Activated CD4-positive, CD25-positive, alpha-beta regulatory T cell treated with anti-CD3 and anti-CD28 coated beads, Interleukin-2, amount 50 U/mL, for 72 hours (primary cell): ENCODE measurements at places on chromosomes 12 and 14.

GRCh38 chr12:113081873-113082272 is 25.3 kb downstream of the DTX1 start:
- no peak for DNase-seq

- no peak for DNase-seq
Observed at GRCh38 chr14:32134448-32135097, 57.5 kb downstream of the ARHGAP5 start.

GRCh38 chr12:65004270-65004669 is 116.8 kb downstream of the WIF1 start:
- no peak for DNase-seq

- no peak for DNase-seq
Observed at GRCh38 chr14:23380197-23380914, 3.5 kb downstream of the CMTM5 start.

DNA sequence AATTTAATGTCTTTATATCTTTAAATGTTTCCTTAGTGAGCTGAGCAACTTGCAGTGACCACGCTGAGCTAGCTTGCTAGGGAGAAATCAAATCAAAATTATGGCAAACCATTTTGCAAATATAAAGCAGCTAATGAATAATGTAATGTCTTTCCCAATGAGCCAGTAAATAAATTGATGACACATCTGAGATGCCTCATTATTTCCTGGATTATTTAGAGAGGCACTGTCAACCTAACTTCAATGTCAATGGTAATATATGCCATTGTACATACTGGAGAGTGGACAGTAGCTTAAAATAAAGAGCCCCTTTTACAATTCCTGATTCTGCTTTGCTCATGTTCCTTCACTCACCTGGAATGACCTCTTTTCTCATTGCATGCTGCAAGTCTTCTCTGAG is 182.6 kb downstream of the PHLDA1 start:
- DNase-seq = no peak

DNA sequence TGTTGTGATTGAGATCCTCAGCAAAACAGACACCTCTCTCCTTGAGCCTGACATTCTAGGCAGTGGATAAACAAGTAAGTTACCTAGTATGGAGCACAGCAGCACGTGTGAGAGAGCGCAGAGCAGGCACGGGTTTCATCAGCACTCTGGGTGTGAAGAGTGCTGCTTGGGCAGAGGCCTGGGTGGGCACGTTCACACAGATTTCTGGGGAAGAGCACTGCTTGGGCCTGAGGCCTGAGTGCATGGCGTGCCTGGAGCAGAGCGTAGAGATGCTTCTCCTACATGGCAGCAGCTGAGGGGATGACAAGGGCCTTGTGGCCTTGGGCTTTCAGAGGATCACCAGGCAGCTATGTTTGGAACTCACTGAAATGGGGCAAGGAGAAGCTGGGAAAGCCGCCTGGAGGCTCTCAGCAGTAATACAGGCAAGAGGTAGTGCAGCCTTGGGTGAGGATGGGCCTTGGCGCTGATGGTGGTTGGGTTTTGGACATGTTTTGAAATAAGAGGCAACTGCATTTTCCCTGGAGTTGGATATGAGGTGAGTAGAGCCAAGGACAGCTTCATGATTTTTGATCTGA is 17.6 kb downstream of the CKB start:
- DNase-seq = no peak

DNA sequence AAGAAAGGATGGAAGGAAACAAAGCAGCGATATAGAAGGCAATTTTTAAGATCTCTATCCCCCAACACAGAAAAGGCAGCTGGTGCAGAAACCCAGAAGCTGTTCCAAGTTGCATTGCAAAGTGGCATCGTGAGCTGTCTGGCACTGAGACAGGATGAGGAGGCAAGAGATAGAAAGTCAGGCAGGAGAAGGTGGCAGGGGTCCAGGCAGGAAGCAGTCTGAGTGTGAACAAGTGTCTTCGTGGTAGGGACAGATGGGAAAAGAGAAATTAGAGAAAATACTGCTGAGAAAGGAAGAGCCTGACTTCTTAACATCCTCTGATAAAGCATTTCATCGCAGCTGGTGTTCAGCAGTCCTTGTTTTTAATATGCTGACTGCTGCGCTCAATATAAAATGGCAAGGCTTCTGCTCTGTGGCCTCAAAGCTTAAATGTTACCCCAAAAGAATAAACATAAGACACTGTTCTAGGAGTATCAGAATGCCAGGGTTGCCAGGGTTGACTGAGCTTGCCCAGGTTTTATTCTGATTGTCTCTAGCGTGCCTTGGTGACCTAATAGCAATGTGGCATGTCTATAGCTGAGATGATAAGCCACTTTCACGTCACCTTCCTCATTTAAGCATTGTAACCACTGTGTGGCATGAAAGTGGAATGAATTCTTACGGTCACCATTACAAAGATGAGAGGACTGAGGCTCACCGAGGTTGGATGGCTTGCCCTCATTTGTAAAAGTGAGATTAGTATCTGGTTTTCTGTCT is 397.6 kb downstream of the NUAK1 start:
- no peak for DNase-seq

GRCh38 chr14:78782551-78782950 is 612.4 kb downstream of the NRXN3 start:
- DNase-seq = no peak

DNA sequence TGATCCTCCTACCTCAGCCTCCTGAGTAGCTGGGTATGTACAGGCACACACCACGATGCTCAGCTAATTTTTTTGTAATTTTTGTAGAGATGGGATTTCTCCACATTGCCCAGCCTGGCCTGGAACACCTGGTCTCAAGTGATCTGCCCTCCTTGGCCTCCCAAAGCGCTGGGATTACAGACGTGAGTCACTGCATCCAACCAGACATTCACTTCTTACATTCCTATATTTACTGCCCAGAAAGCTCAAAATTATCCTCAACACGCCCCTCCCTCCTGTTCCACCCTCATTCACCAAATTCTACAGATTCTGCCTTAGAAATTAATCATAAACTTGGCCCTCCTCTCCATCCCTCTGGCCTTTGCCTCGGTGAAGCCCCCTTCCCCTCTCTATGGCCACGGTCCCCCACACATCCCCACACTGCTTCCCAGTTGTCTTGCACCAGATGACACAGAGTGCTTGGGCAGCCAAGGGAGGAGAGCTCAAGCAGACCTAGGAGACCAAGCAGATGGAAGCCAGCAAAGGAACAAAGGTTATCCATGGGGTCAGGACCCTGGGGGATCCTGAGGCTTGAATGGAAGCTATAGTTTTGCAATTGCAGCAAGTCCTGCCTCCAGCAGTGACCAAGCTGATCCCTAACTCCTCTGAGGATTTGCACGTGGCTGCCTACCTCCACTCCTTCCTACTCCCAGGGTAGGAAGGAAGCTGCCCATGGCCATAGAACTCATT is 213.2 kb upstream of the FOXN3 start:
- no peak for DNase-seq

DNA sequence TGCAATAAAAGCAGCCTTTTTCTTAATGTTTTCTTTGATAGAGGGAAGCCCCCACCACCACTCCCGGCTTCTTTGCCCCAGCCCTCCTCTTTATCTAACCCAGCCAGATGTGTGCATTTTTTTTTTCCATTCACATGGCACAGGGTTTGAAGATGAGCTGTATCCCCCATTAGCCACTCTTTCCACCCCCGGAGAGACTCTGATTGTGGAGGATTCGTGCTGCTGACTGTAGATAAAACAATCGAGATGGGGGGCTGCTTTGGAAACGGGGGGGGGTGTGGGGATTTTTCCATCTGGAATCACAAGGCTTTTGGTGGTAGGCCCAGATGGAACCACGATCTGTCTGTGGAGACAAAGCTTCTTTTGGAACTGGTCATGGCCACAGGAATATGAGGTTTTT is 46.2 kb upstream of the VASH1 start:
- no peak for DNase-seq

DNA sequence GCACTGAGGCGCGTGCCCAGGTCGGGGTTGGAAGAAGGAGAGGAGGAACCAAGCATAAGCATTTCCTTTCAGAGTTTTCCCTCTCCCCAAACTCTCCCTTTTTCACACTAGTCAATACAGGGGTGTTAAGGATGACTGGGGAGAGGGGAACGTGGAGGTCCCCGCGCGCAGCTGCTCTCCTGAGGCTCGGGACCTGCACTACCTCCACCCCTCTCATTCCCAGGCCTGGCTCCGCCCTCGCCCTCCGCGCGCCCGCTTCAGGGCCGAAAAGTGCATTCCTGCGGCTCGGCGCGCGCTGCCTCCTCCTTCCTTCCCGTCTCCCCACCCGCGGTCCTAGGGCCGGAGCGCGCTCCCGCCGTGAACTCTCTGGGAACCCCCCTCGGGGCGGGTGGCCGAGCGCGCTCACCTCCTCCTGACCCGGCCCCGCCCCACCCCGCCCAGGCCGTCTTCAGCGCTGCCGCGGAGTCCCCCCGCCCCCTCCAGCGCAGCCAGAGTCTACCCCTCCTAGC is 11.3 kb downstream of the RARG start:
- peak; percentile 66 for DNase-seq

DNA sequence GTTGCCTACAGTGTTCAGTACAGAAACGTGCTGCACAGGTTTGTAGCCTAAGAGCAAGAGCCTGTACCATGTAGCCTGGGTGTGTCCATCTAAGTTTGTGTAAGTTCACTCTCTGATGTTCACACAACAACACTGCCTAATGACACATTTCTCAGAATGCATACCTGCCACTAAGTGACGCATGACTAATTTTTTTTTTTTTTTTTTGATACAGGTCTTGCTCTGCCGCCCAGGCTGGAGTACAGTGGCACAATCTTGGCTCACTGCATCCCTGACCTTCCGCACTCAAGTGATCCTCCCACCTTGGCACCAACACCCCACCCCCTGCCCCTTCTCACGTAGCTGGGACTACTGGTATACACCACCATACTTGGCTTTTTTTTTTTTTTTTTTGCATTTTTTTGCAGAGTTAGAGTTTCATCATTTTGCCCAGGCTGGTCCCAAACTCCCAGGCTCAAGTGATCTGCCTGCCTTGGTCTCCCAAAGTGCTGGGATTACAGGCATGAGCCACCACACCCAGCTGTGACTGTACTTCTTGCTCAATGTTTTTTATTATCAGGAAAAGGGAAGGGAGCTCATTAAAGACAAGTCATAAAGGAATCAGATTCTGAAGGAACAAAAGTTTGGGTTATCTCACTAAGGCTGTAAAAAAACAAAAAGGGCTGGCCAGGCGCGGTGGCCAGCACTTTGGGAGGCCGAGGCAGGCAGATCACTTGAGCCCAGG is 10.0 kb upstream of the CDC42BPB start:
- DNase-seq = no peak
